ENCODE measurements at places on chromosomes 11 and 22. TPM values are rescaled to one million over a fixed set of nuclear protein-coding genes. Genes with fewer than 3 reads are reported as not detected.

The OR52N4 gene
- polyA plus RNA-seq, result not detected

The OR5A1 gene
- not detected for polyA plus RNA-seq

The NXPE2 gene
- polyA plus RNA-seq, result not detected

The MMP7 gene
- 45.1 TPM for polyA plus RNA-seq

The PYGM gene
- polyA plus RNA-seq, result 0.37 TPM

The KIAA1671 gene
- 7.7 TPM for polyA plus RNA-seq

The OR5M10 gene
- polyA plus RNA-seq, result not detected

The SLC22A8 gene
- not detected for polyA plus RNA-seq

The KCNJ5 gene
- 0.92 TPM for polyA plus RNA-seq

The RHOD gene
- polyA plus RNA-seq, result 38.8 TPM

The KREMEN1 gene
- polyA plus RNA-seq, result 10.0 TPM

The MEI1 gene
- 1.6 TPM for polyA plus RNA-seq

The VSIG2 gene
- polyA plus RNA-seq, result 219 TPM

The C11orf52 gene
- 35.0 TPM for polyA plus RNA-seq

The KCNA4 gene
- polyA plus RNA-seq, result not detected

The PLEKHB1 gene
- polyA plus RNA-seq, result 30.8 TPM

The APOA1 gene
- polyA plus RNA-seq, result 10.5 TPM

The TYMP gene
- 46.3 TPM for polyA plus RNA-seq

The PHF21B gene
- polyA plus RNA-seq, result 0.12 TPM

The MS4A6A gene
- 35.6 TPM for polyA plus RNA-seq

The KDELR3 gene
- 12.8 TPM for polyA plus RNA-seq

The OR10G4 gene
- not detected for polyA plus RNA-seq

The CARD16 gene
- 68.3 TPM for polyA plus RNA-seq

The PIK3IP1 gene
- polyA plus RNA-seq, result 8.5 TPM

The C1QTNF5 gene
- polyA plus RNA-seq, result 30.3 TPM

The PTGDR2 gene
- polyA plus RNA-seq, result 8.2 TPM

The NXPE1 gene
- polyA plus RNA-seq, result not detected

The OR51B5 gene
- polyA plus RNA-seq, result not detected

The TBCEL gene
- polyA plus RNA-seq, result 8.5 TPM

The RIBC2 gene
- 0.88 TPM for polyA plus RNA-seq

The ISX gene
- not detected for polyA plus RNA-seq

The IRAG1 gene
- 12.7 TPM for polyA plus RNA-seq

The MS4A3 gene
- polyA plus RNA-seq, result not detected

The FANCF gene
- polyA plus RNA-seq, result 5.9 TPM

The ZNF214 gene
- 0.37 TPM for polyA plus RNA-seq

The PRAME gene
- polyA plus RNA-seq, result not detected

The GLYATL2 gene
- polyA plus RNA-seq, result 1.1 TPM

The TTC28 gene
- polyA plus RNA-seq, result 2.9 TPM

The F2 gene
- 0.19 TPM for polyA plus RNA-seq

The GLB1L2 gene
- polyA plus RNA-seq, result 2.1 TPM

The OR10D3 gene
- not detected for polyA plus RNA-seq

The GGTLC3 gene
- polyA plus RNA-seq, result 3.2 TPM

The HBG2 gene
- not detected for polyA plus RNA-seq

The OR5W2 gene
- not detected for polyA plus RNA-seq
